Activated CD8-positive, alpha-beta memory T cell treated with anti-CD3 and anti-CD28 coated beads, Interleukin-2, amount 10 ng/mL, durations not matched to agents 7 days and 5 days (primary cell): ENCODE measurements at places on chromosomes 4 and X. TPM values are rescaled to one million over a fixed set of nuclear protein-coding genes. Genes with fewer than 3 reads are reported as not detected.

The DOK7 gene
- not detected for total RNA-seq

The METTL14 gene
- 51.6 TPM for total RNA-seq

The SLC9A7 gene
- 9.1 TPM for total RNA-seq

The AADAT gene
- not detected for total RNA-seq

The HTATSF1 gene
- 90.9 TPM for total RNA-seq

The EFHC2 gene
- total RNA-seq, result 0.12 TPM

DNA sequence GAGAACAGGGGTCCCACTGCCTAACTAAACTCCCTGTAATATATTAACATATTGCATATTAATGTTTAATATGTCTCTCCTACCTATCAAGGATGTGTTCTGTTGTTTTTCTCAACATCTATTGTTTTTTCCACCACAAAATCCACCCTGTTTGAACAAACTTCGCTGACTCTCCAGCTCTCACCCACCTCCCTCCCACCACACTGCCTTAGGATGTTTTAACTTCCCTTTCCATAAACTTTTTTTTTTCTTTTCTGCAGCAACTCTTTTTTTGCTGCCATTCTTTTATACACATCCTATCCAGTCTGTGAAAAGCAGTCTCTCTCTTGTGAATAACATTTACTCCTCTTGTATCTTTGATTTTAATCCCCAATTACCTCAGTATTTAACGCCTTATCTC, 226.1 kb downstream of the PCDH7 start:
- no peak for DNase-seq

- DNase-seq, result no peak
These were observed 6.5 kb upstream of the PSAPL1 start for GRCh38 chr4:7441201-7441600.

- DNase-seq, result no peak
These were observed 118.6 kb downstream of the COL4A5 start for GRCh38 chrX:108558217-108558616.

DNA sequence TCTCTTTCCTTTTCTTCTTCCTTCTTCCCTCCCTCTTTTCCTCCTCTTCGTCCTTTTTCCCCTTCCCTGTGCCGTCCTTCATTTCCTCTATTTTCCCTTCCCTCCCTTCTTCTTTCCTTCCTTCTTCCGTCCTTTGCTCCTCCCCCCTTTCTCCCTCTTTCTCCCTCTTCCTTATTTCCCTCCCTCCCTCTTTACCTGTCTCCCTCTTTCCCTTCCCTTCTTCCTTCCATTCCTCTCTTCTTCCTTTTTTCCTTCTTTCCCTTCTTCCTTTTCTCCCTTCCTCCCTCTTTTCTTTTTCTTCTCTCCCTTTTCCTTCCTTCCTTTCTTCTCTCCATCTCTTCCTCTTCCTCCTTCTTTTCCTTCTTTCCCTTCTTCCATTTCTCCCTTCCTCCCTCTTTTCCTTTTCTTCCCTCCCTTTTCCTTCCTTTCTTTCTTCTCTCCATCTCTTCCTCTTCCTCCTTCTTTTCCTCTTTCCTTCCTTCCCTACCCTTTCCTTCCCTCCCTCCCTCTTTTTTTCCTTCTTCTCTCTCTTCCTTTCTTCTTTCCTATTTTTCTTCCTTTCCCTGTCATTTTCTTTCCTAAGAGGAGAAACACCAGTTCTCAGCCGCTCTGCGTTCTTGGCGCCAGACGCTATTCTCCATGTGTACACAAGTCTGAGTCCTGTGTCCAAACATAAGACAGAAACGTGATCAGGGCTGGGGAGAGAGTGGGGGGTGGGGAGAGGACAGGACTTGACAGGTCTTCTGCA, 597.1 kb downstream of the MID1IP1 start:
- no peak for DNase-seq

GRCh38 chr4:139663561-139664138, 2.0 kb upstream of the MGST2 start:
- DNase-seq, result no peak

- DNase-seq, result no peak
These were observed 92.7 kb downstream of the STK32B start for GRCh38 chr4:5143940-5144339.

- no peak for DNase-seq
These were observed 62.3 kb downstream of the FAM193A start for GRCh38 chr4:2598511-2599303.

- DNase-seq, result no peak
These were observed 38.7 kb downstream of the ADD1 start for GRCh38 chr4:2882341-2882740.

DNA sequence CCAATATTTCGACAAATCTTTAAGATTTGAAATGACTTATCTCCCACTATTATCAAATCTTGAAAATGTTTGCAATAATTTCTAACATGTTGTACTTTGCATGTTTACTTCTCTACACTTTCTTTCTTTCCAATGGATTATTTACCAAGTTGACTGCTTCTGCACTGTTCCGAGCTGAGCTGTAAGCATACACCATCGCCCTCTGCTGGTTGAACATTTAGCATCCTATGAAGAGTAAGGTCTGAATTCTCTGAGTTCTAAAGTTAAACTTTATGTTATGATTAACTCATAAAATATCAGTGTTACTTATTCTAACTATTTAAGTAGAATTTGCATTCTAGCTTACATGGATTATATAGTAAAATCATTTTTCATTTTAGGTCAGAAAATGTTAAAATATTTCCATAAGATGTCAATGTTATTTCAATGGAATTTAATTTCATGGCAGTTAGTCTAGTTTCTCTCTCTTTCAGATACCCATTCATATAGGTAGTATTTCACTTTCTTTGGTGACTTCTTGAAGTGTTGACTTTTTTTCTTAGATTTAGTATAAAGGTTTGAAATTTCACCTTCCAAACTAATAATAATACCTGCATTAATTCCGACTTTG, 137.4 kb downstream of the DKK2 start:
- peak; percentile 40 for DNase-seq
